Choroid plexus epithelial cell (primary cell): ENCODE measurements at places on chromosomes 12 and 14.

DNA sequence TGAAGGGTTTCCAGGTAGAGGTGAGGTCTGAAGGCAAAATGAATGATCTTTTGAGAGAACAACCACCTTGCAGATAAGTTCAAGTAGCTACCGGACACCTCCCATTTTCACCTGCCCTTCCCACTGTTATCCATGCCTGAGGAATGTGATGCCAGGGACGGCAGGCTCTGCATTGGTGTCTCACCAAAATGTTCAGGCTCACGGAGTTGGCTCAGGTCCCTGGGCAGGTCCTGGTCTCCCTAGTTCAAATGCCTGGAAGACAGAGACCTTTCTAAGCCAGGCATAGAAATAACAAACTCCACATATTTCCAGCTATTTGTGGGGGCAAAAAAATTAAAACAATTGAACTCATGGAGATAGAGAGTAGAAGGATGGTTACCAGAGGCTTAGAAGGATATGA, 36.0 kb downstream of the TMEM63C start:
- no peak for DNase-seq

DNA sequence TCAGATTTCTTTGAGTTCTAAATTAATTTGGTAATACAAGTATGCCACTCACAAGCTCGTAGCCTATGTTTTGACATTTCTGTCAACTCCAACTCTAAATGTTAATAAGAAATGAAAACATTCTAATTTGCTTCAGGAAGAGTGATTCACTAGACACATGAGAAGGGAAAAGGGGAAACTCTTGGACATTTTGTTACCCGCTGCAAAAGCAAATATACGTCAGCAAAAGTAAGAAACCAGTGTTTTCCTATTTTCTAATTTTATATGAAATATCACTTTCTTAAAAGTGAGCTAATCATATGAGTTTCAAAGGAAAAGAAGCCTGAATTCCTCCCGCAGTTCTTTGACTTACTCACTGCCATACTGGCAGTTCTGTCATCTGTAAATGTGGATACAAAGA, 162.3 kb downstream of the GRIP1 start:
- DNase-seq = peak; percentile 35

- no peak for DNase-seq
These were observed 195.7 kb upstream of the LRIG3 start for GRCh38 chr12:59115995-59116394.

DNA sequence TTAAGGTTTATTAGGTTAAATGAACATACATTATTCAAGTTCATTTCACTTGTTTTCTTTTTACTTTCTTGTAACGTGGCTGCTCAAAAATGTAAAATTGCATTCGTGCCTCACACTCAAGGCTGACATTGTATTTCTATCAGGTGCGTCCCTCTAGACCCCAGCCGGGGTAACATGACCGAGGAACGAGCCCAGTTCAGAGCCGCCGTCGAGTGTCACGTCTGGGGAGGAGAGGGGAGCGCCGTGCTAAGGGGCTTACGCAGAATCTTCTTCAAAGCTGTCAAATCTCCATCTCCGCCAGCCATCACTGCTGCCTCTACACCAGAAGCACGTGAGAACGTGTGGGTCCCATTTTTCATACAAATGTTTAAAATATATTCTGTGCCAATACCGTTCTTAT, 170.6 kb downstream of the RIMBP2 start:
- DNase-seq = no peak

- DNase-seq = peak; percentile 39
These were observed 85.8 kb downstream of the EXOC5 start for GRCh38 chr14:57182760-57183503.

- no peak for DNase-seq
These were observed 8.5 kb upstream of the PTPRR start for GRCh38 chr12:70929029-70929428.

DNA sequence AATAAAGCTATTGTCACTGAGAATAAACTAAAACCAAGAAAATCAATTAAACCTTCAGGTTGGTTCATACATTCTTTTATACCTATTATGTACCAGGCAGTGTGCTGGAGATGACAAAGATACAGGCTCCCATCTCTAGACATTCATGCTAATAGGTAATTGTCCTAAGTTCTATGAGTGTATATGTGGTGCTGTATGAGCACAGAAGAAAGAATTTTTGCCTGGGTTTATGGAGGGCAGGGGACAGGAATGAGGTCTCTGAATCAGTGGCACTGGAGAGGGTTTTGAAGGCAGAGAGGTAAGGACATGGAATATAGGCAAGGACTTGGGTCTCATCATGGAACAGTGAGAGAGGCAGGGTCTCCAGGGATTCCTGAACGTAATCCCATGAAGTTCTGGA, 38.7 kb downstream of the MAP1LC3B2 start:
- no peak for DNase-seq

GRCh38 chr12:65278576-65279368, at the start of gene MSRB3:
Gene MSRB3 (plus strand): TSS chr12:65278683. CDS start chr12:65308580, 29,897 bp downstream.
- DNase-seq = peak; percentile 72

- DNase-seq = no peak
These were observed at the start of gene TCL1B for GRCh38 chr14:95685978-95686922. Gene TCL1B (plus strand): TSS chr14:95686426. CDS start chr14:95686468, 42 bp downstream.

GRCh38 chr14:67620217-67620785, 581 bp downstream of the ARG2 start:
- DNase-seq = peak; percentile 27

DNA sequence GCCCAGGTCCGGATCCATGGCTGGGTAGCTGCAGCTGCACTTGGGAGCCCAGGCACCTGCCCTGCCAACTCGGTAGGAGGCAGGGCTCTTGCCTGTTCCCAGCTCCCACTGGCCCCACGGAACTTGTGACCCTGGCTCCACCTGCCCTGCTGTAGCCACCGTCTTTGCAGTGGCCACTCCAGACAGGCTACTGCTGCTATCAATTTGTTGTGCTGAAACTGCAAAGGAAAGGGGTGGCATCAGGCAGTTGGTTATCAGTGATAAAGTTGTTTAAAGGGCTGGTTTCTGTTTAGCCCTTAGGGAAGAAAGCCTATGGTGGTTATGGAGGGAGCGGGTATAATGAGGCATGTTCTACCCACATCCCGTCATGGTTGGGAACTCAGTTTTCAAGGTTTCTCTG, 32.1 kb upstream of the ARID2 start:
- DNase-seq = no peak

DNA sequence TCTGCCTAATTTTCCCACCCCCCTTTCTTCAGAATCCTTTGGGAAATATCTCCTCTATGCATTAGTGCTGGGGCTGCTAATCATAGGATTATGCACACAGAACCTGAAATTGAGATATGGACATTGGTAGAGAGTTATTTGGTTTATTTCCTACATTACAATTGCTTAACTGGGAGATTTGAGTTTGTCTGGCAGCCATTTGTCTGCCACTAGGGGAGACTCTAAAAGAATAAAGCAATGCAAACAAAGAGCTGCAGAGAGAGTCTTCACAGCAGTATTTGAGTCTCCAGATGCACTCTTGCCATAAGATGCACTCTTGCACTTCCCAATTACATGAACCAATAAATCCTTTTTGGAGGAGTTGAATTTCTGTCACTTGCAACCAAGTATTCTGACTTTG, 12.0 kb upstream of the PCNX4 start:
- peak; percentile 19 for DNase-seq

- DNase-seq = no peak
These were observed 215.4 kb downstream of the SLC41A2 start for GRCh38 chr12:104742551-104743201.

GRCh38 chr12:1056390-1056789, 65.4 kb downstream of the ERC1 start:
- no peak for DNase-seq

- DNase-seq = no peak
These were observed 100.7 kb upstream of the SLC38A4 start for GRCh38 chr12:46926526-46926925.

- DNase-seq = no peak
These were observed 11.7 kb upstream of the CACNA2D4 start for GRCh38 chr12:1929985-1930802.

- no peak for DNase-seq
These were observed 10.3 kb downstream of the ACVR1B start for GRCh38 chr12:51961834-51962233.

DNA sequence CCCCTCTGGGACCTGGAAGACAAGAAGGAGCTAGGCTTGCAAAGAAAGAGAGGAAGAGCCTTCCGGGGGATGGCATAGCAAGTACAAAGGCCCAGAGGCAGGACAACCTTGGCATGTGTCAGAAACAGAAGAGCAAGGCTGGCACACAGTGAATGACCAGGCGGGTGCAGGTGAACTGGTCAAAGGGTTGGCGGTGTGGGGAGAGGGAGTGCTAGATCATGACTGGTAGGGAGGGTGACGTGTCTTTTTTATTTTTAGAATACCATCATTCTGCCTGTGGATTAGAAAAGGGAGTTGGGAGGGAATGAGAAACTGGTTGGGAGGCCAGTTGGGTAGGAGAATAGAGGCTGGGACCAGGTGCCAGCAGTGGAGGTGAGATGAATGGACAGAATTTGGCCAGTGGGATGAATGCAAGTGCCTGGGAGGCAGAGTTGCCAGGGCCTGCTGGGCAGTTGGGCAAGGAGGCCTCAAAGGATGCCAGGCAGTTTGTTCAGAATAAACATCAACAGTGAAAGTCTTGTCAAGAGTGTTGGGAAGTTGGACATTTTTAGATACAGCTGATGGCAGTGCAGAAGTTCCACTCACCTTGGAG, 168.3 kb downstream of the CACNA1C start:
- DNase-seq = no peak

- DNase-seq = no peak
These were observed 23.3 kb upstream of the EEA1 start for GRCh38 chr12:92952394-92952793.

GRCh38 chr14:99684410-99684934, 374 bp downstream of the CYP46A1 start:
- no peak for DNase-seq

DNA sequence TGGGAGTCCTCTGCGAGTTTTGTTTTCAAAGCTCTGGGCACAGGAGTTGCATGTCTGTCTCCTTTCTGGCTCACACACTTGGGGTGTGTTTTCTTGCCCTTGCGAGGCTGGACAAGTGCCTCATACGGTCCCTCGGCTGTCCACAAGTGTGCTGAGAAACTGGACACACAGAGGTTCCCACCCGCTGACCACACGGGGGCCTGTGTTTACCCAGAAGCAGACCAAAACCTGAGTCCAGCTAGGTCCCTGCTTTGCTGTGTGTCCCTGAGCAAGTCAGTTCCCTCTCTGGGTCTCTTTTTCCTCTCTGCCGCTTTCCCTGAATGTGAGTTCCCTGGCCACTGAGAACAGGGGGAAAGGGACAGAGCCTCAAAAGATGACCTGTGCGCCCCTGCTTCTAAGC, 678 bp upstream of the OAS2 start:
- DNase-seq = no peak

DNA sequence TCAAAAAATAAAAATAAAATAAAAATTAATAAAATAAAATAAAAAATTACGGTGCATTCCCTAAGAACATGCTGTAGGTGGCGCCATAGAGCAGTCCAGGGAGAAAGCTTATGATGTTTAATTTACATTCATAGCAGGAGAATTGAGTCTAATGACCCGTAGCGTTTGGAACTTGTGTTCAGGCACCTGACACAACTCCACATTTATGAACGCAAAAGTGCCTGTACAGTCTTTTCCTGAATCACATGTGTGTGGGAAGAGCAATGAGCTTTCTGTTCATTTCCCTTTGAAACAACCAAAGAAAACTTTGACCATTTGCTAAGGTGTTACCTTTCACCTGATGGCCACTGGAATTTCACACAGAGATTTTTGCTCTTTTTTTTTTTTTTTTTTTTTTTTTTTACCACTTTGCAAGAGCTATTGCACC, 60.6 kb upstream of the KCNA1 start:
- DNase-seq = peak; percentile 63

- DNase-seq = no peak
These were observed 99.1 kb upstream of the TMTC1 start for GRCh38 chr12:29882846-29883245.

DNA sequence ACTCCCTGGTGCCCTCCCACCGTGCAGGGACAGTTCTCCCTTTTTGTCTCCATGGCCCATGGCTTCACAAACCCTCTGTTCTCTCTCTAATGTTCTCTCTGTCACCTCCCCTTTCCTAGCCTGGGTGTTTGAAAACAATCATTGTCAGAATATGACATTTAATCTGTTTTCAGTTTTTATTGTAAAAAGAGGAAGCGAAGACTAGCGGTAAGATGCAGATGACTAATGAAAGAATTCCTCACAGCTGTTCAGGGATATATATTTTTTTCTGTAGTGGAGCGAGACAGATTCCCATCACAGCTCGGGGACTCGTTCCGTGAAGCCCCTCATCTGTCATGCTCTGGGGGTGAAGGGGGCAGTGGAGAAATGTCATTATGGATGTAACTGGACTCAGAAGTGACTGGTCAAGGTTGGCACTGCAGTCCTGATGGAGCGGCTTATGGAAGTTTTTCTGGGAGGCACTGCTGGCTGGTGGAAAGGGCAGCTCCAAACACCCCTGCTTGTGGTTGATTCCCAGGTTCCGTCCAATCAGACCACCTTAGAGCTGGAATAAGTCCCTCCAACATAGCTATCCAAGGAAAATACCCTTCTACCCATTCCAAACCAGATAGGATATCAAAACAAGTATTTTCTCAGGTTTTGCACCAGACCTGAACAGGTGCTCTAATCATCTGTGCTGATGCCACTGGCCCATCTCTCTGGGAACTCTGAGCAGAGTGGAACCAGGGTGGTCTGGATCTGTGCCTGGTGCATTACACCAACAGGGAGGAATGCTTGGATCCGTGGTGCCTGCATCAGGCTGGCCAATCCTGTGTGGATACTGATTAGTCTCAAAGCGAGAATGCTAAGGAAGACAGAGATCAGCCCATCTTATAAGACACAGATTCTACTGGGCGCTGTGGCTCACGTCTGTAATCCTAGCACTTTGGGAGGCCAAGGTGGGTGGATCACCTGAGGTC, 84.7 kb downstream of the GPATCH2L start:
- DNase-seq = no peak

- DNase-seq = peak; percentile 61
These were observed 18.0 kb downstream of the ACIN1 start for GRCh38 chr14:23076785-23077408.

DNA sequence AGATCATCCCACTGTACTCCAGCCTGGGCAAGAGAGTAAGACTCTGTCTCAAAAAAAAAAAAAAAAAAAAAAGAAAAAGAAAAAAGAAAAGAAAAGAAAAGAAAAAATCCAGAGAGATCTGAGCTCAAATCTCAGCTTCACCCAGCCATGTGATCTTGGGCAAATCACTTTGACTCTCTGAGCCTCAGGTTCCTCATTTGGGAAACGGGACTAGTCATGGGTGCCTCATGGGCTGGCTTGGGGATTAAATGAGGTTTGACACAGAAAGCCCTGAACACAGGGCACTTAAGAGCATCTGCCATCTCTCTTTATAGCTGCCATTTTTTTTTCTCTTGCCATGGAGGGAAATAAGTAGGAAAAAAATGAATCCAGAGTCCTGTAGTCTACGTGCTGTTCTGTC, 86.2 kb upstream of the MYL2 start:
- no peak for DNase-seq

GRCh38 chr12:113571713-113572112, 100.0 kb upstream of the LHX5 start:
- DNase-seq = no peak

DNA sequence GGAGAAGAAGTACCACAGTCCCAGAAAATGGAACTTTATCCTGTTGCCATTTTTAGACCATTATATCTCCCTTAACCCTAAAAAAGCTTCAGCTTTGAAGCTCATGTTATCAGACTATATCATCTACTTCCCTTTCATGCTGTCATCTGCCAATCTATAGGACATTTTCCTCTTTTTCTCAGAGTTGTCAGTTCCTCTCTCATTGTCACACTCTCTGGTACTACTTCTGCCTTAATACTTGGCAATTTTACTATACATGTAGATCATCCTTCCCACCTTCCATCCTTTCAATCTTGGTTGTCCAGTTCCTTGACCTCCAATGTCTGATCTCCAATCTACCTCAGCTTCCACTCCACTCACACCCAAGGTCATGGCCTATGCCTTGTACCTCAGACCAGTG, 57.4 kb downstream of the SLC15A5 start:
- no peak for DNase-seq

GRCh38 chr14:101473045-101473729, 88.1 kb upstream of the DIO3 start:
- peak; percentile 6 for DNase-seq
